ENCODE measurements at places on chromosomes 4 and X.

- no peak for DNase-seq
Measured at GRCh38 chrX:6151971-6152370, 76.7 kb downstream of the NLGN4X start.

- DNase-seq, result no peak
Measured at GRCh38 chr4:99033956-99034355, 38.4 kb downstream of the METAP1 start.

GRCh38 chr4:136088211-136088867 lies 1444.0 kb downstream of the PCDH18 start:
- DNase-seq, result no peak

GRCh38 chrX:67545036-67545821 lies 1.4 kb downstream of the AR start:
- no peak for DNase-seq

GRCh38 chr4:81486502-81486901 lies 14.8 kb upstream of the RASGEF1B start:
- DNase-seq, result no peak

DNA sequence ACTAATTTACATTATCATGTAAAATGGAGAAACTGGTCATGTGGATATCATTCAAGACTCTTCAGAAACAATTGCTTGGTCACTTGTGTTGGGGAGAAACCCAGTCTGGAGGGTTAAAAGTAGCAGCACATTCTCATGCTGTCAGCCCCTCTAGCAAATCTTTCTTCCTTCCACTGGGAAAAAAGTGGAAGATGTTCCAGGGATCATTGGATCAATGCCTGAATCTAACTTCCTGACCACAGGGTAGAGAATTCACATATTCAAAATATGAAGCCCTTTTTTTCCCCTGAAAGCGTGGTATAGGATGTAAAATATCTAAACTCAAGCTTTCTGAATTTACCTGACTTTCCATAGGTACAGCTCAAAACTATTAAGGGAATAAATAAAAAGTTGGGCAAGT lies 98.0 kb downstream of the CXCL13 start:
- DNase-seq, result no peak

DNA sequence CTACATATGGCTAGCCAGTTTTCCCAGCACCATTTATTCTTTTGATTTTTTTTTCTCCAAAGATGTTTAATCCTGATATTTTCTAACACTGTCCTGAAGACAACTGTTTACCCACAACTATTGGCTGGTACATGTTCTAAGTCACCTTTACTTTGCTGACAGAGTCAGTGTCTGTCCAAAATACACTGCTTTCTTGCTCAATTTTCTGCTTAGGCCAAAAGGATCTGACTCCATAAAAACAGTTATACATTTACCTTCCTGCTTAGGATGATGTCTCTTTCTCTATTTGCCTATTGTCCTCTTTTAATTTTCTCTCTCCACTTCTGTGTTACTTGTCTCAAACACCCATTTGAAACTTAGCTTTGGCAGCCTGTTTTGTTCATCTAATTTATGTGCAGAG lies 3.2 kb downstream of the ADH1C start:
- no peak for DNase-seq

GRCh38 chr4:81454499-81454898 lies 17.2 kb downstream of the RASGEF1B start:
- DNase-seq, result peak; percentile 62

GRCh38 chr4:128825226-128825625 lies 15.7 kb downstream of the JADE1 start:
- no peak for DNase-seq

DNA sequence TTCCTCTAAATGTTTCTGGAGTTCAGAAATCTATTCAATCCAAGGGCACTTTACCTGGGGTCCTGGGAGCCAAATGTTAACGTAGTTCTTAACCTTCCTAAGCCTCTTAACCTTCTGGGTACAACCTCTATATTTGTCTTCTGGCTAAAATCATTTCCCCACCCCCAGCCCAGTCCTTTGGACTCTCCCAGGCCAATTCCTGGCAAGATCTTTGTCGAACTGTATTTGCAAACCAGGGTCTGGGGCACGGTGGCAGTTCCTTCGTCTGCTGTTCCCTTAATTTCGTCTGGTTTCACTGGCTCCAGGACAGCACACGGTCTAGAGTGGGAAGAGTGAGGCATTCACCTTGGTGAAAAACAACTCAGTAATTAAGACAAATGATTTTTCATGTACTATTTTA lies 811 bp upstream of the SLC25A5 start:
- no peak for DNase-seq

GRCh38 chr4:153222707-153223426 lies 18.6 kb downstream of the TRIM2 start:
- DNase-seq, result peak; percentile 38

GRCh38 chr4:80507077-80507476 lies 171.5 kb downstream of the CFAP299 start:
- DNase-seq, result no peak

- no peak for DNase-seq
Measured at GRCh38 chr4:52507774-52508173, 151.3 kb downstream of the USP46 start.

GRCh38 chr4:111066887-111067286 lies 444.0 kb upstream of the PITX2 start:
- DNase-seq, result no peak

DNA sequence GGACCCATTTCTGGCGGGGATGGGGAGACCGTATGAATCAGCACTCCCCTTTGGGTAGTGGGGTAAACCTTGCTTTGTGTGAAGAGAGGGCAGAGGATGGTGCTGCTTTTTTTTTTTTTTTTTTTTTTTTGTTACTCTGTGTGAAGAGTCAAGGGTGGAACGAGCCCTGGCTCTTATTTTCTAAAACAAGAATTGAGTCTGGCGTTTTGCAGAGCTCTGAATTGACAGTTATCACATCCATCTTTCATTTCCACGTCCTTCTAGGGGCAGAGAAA lies 1.2 kb downstream of the SLAIN2 start:
- peak; percentile 4 for DNase-seq

GRCh38 chr4:76972306-76972705 lies 22.8 kb downstream of the SEPTIN11 start:
- no peak for DNase-seq

GRCh38 chr4:100790836-100791615 lies 273.2 kb upstream of the EMCN start:
- DNase-seq, result no peak

DNA sequence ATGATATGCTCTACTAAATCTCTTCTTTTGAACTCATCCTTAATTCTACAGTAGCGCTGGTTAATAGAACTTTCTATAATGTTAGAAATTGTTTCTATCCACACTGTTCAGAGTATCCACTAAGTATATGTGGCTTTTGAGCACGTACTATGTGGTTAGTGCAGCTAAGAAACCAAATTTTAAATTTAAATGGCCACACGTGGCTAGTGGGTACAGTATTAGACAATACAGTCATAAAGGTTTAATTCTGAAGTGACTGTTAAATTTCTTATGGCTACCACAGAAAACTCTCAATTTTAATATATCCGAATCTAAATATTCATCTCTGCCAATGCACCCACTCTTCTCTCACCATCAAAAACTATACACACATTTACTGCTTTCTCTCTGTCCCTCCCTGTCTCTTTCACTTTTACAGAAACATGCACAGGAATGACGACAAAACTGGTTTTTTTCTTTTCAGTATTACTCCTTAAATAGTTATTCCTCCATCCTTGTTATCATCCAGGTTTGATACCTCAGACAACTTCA lies 583.9 kb downstream of the KCTD8 start:
- no peak for DNase-seq

DNA sequence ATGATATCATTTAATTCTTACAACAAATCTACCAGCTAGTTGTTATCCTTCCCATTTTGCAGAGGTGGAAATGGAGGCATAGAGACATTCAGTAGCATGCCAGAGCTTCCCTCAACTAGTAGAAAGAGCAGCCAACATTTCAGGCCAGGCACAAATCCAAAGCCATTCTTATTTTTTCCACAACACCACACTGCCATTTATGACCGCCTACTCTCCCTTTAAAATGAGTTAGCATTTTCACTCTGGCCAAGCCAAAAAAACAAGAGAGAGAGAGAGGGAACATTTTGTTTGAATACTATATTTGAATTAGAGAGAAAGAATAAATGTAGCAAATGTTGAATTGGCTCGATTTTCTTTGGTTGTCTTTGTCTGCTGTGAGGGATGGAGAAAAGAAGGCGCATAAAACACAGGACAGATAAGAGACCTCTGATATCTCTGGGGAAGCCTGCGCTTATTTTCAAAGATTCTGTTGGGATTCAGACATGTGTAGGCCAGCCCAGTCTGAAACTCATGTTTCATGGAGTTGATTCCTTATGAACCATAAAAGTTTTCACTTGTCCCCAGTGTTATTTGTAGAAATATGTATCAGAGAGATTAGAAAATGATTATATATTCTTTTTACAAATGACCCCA lies 265.7 kb downstream of the RAB28 start:
- no peak for DNase-seq

DNA sequence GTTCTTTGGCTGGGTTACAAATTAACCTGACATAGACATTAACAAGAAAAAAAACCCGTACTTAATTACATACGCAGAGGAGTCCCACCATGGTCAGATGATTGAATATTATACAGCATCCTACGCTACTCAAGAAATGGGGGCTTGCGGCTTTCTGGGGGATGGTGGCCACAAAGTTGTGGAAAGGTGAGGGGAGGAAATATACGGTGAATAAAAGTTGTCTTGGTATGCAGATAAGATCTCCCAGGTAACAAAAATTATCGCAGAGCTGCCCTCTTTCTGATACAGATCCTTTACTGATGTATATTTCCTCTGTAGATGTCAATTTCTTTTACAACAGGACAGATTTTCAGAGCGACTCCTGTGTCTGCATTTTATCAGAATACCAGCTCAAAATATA lies 890 bp downstream of the DCAF16 start:
- no peak for DNase-seq

DNA sequence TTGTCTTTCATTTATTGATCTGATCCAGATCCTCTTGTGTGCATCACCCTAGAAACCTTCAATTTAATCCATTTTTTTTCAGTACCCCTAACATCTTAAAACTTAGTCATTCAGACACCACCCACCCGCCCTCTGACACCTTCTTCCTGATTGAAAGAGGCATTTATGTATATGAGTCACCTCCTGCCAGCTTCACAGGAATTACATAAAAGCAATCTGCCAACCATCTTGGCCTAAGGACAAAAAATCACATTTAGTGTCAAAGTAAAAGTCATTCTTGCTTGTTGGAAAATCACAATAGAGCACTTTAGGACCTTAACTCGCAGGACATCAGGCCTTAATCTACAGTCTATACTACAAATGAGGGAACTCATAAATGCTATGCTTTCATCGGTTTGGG lies 52.1 kb downstream of the NDST3 start:
- peak; percentile 7 for DNase-seq

DNA sequence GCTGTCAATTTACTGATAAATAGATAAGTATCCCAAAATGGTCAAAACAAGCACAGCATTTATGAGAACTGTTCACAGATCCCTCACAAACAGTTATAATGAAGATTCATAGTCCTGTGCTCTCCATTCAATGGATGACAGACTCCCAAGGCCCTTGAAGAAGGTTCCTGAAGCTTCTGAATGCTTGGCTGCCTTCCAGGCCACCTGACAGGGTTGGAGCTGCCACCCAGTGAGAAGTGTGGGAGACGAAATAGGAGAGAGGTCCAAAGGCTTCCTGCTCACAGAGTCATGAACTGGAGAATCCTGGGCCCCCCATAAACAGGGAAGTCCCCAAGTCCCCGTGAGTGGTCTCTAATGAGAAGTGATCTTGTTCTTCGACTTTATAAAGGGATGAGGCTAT lies 26.0 kb upstream of the ANXA3 start:
- DNase-seq, result no peak

DNA sequence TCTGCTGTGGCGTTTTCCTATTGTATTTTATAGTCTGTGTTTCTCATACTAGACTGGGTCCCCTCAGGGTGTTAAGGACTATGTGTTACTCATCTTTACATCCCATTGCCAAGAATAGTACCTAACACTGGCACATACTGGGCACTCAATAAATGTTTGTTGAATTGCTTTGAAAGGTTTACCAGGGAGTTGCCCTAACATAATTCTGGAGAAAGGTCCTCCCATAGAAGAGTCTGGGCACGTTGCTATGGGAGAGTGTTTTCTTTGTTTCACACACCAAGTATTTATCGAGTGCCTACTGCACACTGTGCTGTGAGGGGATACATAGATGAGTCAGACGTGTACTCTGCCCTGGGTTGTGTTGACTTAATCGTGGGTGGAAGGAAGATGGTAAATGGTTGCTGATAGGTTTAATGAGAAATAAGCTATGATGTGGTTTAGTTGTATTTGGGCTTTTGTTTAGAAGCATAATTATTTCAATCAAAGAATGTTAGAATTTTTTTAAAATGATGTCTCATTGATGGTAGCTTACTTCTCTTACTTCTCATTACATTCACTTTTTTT lies 42.9 kb downstream of the AFF1 start:
- DNase-seq, result no peak

- DNase-seq, result peak; percentile 80
Measured at GRCh38 chr4:184848510-184848909, 22.7 kb upstream of the ACSL1 start.

- DNase-seq, result no peak
Measured at GRCh38 chr4:7427831-7428260, 6.9 kb downstream of the PSAPL1 start.

DNA sequence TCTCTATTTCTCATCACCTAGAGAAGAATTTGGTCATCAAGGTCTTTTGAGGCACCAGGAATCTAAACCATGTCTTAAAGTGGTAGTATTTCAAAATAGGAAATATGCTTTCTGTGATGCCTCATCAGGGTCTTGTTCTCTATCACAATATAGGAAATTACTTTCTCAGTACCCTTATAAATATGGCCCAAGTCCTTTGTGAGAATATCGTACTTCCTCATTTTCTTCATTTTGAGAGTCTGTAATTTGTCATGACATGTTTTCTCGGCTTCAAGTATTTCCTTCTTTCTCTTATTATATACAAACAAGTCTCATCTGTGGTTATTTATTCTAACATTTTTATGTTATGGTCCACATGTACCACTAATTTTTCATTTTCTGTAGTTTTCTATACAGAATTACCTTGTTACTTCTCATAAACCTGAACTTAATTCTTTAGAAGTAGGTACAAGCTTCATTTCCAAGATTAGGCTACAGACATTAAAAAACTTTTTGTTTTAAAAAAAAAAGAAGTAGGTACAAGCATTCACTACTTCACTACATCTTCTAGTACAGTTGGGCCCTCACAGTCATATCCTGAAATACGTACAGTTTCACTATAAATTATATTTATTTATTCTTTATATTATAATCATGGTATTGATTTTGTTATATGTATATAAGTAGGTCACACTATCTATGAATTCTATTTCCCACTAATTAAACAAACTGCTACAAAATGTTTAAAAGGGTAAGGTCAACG lies 54.4 kb downstream of the KLHL13 start:
- peak; percentile 18 for DNase-seq

All from suppressor macrophage treated with lipopolysaccharide for 1 hour (primary cell).